ENCODE measurements at places on chromosomes 2 and 18.

DNA sequence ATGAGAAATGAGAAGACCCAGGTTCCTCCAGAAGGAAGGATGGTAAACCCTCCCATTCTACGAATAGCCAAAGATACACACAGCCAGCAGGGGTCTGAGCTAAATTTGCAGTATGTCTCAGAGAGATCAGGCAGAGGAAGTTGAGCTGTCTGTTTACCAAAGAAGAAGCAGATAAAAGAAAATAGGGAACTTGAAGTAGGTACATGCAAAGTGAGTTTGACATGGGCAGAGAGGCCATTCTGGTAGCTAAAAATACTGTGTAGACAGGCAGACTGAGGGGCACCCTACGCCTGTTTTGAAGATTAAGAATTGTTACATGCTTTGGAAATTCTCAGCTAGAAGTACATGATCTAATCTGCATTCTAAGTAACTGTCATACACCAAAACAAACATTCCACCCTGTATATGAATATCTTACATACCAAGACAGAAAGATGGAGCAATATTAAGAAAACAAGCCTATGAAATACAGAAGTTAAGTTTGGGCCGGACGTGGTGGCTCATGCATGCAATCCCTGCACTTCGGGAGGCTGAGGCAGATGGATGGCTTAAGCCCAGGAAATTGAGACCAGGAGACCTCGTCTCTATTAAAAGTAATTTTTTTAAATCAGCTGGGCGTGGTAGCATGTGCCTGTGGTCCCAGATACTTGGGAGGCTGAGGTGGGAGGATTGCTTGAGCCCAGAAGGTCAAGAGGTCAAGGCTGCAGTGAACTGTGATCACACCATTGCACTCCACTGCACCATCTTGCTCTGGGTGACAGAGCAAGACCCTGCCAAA, 157.9 kb downstream of the ANKRD44 start:
- DNase-seq: no peak

- DNase-seq: no peak
Observed at GRCh38 chr2:109185338-109185737, 56.3 kb downstream of the SH3RF3 start.

DNA sequence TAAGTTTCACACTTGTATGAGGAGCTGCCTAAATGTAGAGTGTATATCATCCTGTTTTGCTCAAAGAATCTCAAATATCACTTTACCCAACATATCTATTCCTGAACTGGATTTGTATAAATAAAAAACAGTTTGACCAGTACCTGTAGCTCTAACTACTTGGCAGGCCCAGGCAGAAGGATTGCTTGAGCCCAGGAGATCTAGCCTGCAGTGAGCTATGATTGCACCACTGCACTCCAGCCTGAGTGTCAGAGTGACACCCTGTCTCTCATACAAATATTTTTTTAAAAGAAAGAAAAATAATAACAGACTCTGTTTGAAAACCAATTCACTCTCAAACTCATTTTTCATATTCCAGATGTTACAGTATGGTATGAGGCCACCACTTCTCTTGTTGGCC, 7.7 kb upstream of the LIMS2 start:
- DNase-seq: no peak

GRCh38 chr2:33072614-33073013, 125.9 kb downstream of the LTBP1 start:
- no peak for DNase-seq

- DNase-seq: no peak
Observed at GRCh38 chr18:53148123-53148522, 808.1 kb downstream of the DCC start.

DNA sequence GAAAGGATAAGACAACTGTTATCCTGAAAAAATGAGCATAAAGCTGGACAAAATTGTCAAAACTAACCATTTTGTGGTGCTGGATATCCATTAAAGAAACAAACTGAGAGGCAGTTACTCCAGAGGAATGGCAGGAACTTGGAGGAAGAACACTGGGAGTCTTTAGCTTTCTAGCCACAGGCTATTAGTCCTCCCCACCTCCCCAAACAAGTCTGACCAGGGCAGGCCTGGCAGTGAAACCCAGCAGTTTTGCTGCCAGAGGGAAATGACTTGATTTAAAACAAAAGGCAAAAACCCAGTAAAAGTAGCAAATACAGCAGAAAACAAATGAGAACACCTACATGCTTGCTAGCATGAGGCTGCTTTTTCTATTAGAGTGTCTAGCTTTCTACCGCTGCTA, 34.9 kb downstream of the OSBPL1A start:
- no peak for DNase-seq

DNA sequence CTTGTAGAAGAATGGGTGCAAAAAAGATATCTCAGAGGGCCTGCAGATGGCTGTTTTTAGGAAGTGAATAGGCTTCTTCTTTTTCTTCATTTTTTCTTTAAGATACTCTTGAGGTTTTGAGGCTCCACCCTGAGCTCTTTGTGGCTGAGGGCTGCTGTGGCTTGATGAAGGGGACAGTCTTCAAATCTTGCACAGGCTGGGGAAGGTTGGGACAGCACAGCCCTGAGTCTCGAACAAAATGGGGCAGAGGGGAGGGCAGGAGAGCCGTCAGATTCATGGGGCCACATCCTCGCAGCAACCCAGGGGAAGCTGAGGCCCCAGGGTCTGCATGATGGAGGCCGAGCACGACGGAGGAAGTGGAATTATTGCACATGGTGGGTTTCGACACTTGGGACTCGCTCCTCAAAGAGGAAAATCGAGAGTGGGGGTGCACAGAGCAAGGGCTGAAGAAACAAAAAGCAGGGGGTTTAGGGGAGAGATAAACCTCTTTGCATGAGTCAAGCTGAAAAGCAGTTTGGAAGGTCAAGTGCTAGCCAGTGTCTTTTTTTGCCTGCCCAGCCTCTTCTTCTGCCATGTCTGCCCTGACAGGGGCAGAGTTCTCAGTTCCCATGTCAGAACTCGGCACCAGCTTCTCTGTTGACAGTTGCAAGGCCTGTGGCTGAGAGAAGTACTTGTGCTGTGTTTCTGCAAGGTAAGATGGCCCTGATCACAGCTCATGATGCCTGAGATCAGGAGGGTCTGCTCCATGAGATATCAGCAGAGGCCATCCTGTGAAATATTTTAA, 19.5 kb downstream of the INPP4A start:
- no peak for DNase-seq

DNA sequence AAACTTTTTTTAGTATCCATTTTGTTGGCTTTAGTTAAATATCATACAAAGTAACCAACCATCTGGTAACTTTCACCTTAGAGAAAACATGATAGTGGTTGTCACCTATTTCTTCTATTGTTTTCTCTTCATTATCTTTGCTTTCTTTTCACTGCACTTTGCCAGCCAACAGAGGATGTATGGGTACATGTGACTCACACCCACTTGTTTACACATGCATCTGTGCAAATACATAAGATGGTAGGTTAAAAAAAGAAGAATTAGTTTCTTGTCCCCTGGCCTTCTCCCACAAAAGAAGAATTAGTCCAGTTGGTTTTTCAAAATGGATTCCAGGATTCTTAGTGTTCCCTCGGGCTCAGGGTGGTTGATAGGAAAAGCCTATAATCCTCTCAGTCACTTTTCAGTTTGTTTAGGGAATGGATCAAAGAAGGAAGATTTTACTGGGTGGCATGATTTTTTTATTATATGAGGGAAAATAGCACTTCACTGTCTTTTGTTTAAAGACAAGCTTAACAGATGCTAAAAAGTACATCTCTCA, 46.6 kb downstream of the CDK15 start:
- DNase-seq: no peak

DNA sequence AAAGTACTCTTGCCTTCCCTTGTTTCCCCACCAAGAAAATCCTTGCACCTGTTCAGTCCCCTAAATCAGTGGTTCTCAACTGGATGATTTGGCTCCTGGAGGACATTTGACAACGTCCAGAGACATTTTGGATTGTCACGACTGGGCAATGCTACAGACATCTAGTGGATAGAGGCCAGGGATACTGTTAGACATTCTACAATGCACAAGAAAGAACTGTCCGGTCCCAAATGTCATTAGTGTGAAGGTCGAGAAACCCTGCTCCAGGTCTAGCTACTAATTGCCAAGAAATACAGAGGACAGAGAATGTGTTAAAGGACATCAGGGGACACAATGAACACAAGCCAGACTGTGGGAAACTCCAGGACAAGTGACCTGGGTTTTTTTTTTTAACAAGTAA, 60.0 kb downstream of the LRP2 start:
- no peak for DNase-seq

DNA sequence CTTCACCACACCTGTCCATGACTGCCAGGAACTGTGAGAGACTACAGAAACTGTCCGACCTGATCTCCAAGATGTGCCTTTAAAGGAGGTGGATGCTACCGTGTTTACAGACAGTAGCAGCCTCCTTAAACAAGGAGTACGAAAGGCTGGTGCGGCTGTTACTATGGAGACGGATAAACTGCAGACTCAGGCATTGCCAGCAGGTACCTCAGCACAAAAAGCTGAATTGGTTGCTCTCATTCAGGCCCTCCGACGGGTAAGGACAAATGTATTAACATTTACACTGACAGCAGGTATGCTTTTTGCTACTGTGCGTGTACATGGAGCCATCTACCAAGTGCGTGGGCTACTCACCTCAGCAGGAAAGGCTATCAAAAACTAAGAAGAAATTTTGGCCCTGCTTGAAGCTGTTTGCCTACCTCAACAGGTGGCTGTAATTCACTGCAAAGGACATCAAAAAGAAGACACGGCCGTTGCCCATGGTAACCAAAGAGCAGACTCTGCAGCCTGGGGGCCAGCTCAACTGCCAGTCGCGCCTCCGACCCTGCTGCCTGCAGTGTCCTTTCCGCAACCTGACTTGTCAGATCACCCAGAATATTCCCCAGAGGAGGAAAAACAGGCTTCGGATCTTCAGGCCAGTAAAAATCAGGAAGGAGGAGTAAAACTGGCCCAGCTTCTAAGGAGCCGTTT, 30.9 kb downstream of the SKA1 start:
- no peak for DNase-seq

DNA sequence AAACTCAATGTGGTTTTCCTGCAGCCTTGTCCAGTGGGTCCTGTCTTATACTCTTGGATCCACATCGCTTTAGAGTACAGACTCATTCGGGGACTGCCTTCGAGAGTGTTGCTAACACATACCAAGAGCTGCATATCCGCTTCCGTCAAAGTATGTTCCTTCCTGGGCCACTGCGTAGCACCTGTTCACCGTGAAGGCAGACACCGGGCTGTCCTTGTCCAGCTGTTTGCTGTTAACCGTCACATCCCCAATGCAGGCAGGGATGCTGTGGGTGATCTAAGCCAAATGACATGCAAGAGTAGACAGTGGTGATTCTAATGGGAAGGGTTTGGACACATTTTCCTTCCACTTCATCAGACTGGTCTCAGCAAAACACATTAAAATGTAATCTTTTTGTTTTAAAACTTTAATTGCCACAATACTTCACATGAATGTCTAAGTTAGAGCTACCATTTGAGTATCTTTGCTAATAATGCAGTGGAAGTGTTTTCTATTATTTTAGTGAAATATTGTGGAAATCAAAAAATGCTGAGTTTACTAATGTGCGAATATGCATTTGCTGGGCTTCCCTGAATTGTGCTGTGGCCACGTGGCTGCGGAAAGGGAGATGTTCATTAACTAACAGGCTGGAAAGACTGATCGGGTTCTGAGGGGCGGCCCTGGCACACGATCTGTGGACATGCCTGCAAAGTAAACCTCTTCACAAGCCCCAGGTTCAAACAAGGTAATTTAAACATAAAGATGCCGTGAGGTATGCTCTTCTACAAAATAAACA, 169.1 kb downstream of the LAMA1 start:
- no peak for DNase-seq

- DNase-seq: no peak
Observed at GRCh38 chr18:44411976-44412375, 268.7 kb upstream of the SETBP1 start.

DNA sequence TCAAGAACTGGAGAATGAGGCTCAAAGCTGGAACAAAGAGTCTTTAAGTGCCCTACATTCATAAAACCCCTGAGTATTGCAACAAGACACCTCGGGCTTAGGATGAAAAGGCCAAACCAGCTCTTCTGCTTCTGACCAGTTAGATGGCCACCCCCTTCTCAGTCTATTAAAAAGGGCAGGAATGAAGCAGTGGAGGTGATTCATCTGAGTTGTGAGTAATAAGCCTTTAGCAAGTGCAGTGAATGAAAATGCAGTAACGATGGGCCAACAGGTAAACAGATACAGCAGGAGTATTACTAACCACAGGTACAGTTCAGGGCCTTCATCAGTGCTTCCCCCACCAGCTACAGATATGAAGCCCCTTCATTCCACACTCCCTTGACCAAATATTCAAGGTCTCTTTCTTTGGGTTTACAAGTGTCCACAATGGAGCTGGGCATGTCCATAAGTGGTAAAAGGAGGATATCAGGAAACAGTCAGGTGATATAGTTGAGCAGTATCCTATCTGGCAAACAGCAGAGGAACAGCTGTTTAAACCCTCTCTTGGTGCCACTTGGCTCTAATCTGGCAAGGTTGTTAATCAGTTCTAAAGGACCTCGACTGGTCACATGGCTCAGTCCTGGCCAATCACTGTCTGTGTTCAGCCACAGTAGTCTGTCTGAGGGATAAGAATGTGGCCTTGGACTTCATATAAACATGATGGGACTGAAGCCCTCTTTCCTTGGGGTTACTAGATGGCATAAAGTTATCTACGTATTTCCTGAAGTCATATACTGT, 17.8 kb downstream of the SERPINB13 start:
- no peak for DNase-seq

DNA sequence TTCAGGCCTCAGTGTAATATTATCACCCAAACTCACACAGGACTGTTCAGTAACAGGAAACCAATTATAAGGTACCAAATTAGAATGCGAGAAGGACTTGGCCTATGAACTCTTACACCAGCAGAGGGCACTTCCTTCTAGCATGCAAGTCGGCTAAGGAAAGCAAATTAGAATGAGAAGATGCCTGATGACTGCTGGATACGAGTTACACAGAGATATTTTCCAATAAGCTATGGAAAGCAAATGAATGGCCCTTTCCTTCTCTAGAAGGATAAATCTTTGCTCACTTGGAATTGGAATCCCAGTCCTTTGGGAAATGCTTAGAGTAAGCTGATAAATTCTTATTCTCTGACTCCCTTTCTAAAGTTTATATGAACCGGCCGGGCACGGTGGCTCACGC, 109.8 kb downstream of the AP1S3 start:
- DNase-seq: no peak

- no peak for DNase-seq
Observed at GRCh38 chr2:88016960-88017779, 823 bp upstream of the RNU2-63P start.

Data from right renal pelvis (tissue), 4 donors.